ENCODE measurements at places on chromosomes 16 and 17. TPM values are rescaled to one million over a fixed set of nuclear protein-coding genes. Genes with fewer than 3 reads are reported as not detected.

The NXPH3 gene
- total RNA-seq = 2.8 TPM

- no peak for DNase-seq
Observed at GRCh38 chr16:67966549-67967182, 1.8 kb downstream of the SLC12A4 start.

DNA sequence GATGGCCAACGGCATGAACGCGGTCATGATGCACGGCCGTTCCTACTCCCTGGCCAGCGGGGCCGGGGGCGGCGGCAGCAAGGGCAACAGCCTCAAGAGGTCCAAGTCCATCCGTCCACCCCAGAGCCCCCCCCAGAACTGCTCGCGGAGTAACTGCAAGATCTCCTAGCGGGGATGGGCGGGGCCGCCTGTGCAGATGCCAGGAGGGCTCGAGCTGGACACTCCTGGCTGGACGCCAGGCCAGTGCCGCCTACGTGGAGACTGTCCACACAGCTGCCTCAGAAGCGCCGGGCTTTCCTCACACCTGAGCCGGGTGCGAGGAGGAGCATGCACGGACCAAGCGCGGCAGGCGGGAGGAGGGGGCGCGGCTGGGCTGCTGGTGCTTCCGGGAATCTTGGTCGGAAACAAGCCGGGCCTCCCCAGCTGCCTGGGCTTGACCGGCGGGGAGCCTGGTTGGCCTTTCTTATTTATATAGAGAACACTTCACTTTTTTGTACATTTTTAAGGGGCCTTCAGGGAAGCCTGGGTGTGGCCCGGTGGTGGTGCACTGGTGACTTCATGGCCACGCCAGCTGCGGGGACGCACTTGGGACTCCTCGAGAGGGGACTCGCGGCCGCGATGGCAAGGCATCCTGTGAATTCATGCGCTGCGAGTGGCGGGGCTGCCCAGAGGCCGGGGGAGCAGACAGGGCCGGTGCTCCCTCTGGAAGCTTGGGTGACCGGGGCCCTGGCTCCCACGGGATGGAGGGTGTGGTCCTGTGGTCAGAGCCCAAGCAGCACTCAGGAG is 3.1 kb upstream of the WFIKKN1 start:
- DNase-seq = no peak

GRCh38 chr17:14779241-14779640 is 478.4 kb downstream of the HS3ST3B1 start:
- no peak for DNase-seq

DNA sequence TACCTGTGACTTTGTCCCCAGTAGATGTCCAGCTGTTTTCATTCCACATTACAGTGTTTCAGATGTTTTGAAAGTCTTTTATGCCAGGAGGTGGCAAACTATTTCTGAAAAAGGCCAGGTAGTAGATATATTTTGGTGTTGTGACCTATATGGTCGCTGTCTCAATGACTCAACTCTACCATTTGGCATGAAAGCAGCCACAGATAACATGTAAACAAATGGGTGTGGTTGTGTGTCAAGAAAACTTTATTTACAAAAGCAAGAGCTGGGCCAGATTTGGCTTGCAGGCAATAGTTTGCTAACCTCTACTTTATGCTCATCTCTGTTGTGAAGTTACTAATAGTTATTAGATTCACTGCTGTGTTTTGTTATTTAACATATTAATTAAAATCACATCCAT is 728.7 kb upstream of the EEF2KMT start:
- DNase-seq = no peak

- DNase-seq = no peak
Observed at GRCh38 chr17:39208136-39208535, 8.1 kb downstream of the RPL19 start.
